ENCODE measurements at places on chromosomes 12 and 14. TPM values are rescaled to one million over a fixed set of nuclear protein-coding genes. Genes with fewer than 3 reads are reported as not detected.

- no peak for DNase-seq
Measured at GRCh38 chr14:74843653-74844052, 32.3 kb downstream of the PROX2 start.

DNA sequence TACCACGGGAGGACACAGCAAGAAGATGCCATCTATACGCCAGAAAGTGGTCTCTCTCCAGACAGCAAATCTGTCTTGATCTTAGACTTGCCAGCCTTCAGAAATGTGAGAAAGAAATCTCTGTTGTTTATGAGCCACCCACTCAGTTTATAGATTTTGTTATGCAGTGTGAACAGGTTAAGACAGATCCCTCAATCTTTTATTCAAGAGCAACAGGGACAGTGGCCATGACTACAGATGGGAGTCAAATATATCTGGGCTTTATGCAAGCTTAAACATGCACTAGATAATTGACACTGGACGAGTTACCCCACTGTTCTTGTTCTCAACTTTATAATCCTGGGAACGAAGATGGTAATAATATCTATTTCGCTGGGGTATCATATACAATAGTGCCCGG lies 288.7 kb downstream of the RPAP3 start:
- DNase-seq: no peak

- no peak for DNase-seq
Measured at GRCh38 chr12:25458047-25458552, 95.0 kb downstream of the LMNTD1 start.

- no peak for DNase-seq
Measured at GRCh38 chr12:66196806-66197205, 7.8 kb downstream of the IRAK3 start.

DNA sequence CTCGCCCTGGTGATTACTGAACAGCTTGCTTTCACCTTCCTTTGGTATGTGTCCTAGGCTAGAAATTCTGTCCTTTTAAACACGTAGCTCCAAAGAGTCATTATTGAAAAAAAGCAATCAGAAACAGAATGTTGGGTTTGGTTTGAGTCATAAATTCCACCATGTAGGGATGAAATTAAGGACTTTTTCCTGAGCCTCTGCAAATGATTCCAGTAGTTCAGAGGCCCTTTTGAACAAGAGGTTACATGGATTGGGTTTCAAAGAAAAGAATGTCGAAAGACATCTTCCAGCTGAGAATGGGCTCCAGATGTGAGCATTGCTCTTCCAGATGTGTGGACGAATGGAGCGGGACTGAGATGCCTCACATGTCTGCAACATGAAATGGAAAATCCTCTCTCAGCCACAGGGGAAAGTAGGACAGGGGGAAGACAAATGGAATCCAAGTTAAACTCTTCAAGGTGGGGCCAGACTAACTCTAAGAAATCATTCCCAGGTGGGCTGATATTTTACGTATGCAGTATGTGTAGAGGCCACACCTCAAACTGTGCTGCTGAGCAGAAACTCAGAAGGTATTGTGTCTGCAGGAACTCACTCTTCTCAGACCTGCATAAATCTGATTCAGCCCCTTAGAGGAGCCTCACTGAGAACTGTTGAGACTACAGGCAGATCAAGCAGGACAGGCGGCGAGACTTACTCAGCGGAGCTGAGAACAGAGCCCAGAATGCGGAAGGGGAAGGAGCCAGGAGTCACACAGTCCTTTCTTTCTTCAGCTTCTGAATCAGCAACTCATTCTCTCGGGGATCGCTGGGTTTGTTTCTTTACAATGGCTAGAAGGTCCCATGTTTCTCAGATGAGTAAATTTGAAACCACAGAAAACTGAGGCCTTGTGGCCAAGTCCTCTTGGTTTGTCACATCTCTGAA lies 23.3 kb upstream of the EMP1 start:
- peak; percentile 77 for DNase-seq

- DNase-seq: no peak
Measured at GRCh38 chr14:80325688-80326087, 114.4 kb upstream of the DIO2 start.

DNA sequence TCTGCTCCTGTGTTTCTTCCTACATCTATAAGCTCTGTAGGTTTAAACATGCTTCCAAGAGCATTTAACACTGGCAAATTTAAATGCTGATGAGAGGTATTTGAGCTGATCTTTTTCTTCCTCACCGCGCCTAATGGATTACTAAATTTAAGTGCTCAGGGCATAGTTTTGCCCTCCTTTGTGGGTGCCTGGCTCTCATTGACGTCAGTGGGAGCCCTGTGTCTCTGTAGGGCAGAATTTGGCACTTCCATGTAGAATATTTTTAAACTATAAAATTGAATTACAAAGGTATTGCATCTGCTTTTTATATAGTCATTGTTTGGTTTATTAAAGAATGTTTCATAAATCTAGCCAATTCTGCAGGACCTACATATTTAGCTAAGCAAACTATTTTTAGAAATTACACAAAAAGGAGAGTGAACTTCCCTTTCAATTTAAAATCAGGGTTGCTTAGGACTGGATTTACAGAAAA lies 444.8 kb downstream of the AEBP2 start:
- no peak for DNase-seq

DNA sequence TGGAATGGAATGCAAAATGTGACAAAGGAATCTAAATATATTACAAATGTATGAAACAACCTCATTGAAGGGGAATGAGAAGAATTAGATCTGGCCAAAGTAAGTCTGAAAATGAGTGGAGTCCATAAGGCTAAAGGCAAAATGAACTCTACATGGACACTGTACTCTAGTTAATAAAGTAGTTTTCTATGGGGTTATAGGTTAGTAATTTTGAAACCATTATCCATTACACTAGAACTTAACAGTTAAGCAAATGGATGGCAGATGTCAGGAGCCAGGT lies 222.1 kb downstream of the NUAK1 start:
- DNase-seq: no peak

GRCh38 chr14:29310757-29311156 lies 544.2 kb downstream of the FOXG1 start:
- DNase-seq: no peak

GRCh38 chr12:69708649-69709048 lies 9.5 kb upstream of the BEST3 start:
- no peak for DNase-seq

DNA sequence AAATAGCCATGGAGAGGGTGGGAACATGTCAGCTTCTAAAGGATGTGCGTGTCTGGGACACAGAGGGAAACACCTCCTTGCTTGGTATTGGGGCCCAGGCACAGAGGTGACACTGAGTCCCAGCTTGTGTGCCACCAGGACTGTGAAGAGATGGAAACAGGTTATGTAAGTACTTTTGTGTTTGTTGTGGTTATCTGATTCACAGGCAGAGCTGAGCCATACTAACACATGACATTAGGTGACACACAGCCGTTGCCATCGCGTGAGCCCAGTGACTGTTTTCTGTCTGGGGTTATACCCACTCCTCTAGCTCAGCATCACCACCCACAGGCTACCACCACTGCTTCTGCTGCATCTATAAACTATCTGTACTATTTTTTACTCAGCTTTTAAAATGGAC lies 12.1 kb upstream of the FLVCR2 start:
- no peak for DNase-seq

PRICKLE1 gene
- total RNA-seq: 29.6 TPM

CLEC9A gene
- total RNA-seq: not detected

CPM gene
- total RNA-seq: 3.7 TPM

LALBA gene
- total RNA-seq: not detected

Data from heart left ventricle (tissue), 16 donors.